Esophagus squamous epithelium (tissue), 5 donors: ENCODE measurements at places on chromosomes 7 and 10.

- DNase-seq: no peak
Measured at GRCh38 chr10:17655567-17656146, 11.7 kb downstream of the STAM start.

DNA sequence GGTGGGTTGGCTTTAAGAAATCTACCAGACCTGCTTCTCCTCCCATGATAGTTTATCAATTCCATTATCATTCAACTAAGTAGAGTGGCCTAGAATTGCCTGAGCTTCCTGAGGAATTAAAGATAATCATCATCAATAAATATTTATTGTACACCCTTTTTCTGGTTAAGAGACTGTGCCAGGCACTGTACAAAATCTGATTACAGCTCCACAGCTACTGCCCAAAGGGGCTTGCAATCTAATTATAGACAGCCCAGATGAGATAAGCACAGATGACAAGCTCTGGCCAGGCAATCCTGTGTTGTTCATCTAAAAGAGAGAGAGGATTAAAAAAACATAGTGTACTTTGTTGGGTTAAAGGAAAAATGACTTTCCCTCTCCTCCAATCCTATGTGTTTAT, 586.4 kb downstream of the GATA3 start:
- DNase-seq: no peak

DNA sequence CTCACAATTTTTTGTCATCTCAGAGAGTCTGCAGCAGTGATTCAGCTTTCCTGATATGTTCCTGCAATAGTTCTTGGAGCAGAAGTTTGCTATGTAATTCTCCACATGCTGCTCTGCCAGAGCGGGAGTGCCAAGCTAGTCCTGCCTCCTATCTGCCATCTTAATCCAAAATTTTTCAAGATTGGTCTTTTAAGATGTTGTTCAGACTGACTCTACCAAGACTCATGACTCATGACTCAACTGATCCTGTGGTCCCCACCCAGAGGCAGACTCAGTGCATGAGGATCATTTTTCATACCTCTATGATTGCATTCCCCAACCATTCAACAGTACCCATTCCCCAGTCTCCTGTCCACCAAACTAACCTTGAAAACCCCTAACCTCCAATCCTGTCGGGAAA, 470.8 kb downstream of the INHBA start:
- no peak for DNase-seq

DNA sequence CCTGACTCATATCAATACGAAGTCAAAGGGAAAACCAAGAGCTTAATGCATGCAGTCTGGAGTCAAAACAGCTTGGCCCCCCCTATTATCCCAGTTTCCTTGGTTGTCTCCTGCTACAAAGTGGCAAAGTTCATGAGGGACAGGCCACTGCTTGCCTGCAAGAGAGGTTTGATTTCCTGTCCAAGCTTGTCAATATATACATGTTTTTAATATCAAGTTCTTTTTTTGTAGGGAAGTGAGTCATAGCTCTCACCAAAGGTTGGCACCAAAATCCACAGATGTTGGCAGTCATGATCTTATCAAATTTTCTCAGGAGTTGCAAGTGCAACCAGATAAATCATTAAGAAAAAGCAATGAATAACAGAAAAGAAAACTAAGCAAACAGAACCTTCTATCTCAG, 176.8 kb downstream of the COBL start:
- no peak for DNase-seq

DNA sequence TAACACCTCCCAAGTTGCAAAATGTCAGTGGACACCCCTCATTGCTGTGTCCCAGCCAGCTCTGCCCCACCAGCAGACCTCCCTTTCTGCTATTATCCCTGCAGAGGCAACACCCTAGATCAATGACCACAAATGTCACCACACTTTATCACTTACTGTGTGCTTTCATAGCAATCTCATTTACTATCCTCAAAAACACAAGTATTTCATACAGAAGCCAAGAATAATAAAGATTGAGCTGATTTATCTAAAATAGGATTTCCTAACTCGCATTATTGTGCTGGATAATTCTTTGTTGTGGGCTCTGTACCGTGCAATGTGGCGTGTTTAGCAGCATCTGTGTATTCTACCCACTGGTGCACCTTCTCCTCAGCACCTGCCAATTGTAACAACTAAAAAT, 13.2 kb upstream of the ABCB5 start:
- no peak for DNase-seq

- no peak for DNase-seq
Measured at GRCh38 chr10:76398043-76398710, 966.8 kb downstream of the LRMDA start.

- no peak for DNase-seq
Measured at GRCh38 chr10:29239569-29240472, 49.0 kb upstream of the LYZL1 start.

- no peak for DNase-seq
Measured at GRCh38 chr7:50779427-50779826, 3.3 kb downstream of the GRB10 start.

GRCh38 chr10:89419548-89419947, 5.2 kb downstream of the IFIT5 start:
- no peak for DNase-seq

DNA sequence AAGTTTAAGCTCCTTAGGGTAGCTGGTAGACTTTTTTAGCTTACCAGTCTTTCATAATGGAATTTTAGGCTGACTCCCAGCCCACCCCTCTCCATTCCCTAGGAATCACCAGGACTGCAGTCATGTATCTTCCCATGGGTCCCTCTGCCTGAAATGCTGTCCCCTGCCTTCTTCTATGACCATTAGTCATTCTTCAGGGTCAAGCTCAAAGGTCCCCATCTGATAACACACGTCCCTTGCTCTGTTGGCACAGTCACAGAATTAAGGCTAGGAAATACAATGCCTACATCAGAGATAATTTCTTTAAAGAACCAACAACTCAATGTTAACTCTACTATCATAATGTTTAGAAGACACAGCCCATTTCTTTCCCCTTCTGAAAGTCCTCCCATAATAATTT, 140.6 kb downstream of the RAPGEF5 start:
- DNase-seq: no peak

DNA sequence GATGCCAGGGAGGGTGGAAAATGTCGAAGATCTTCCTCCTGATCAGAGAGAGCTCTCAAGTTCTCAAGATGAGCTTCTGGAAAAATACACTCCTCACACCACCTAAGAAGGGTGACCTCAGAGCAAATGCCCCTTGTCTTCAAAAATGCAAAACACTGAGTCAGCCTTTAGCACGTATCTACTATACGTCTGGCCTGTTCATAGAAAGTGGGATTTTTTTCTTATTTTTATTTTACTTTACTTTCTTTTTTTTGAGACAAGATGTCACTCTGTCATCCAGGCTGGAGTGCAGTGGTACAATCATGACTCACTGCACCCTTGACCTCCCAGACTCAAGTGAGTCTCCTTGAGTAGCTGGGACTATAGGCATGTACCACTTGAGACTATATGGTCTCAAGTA, 57.1 kb downstream of the AFAP1L2 start:
- DNase-seq: no peak

GRCh38 chr7:158127241-158127640, 460.4 kb downstream of the PTPRN2 start:
- DNase-seq: no peak

DNA sequence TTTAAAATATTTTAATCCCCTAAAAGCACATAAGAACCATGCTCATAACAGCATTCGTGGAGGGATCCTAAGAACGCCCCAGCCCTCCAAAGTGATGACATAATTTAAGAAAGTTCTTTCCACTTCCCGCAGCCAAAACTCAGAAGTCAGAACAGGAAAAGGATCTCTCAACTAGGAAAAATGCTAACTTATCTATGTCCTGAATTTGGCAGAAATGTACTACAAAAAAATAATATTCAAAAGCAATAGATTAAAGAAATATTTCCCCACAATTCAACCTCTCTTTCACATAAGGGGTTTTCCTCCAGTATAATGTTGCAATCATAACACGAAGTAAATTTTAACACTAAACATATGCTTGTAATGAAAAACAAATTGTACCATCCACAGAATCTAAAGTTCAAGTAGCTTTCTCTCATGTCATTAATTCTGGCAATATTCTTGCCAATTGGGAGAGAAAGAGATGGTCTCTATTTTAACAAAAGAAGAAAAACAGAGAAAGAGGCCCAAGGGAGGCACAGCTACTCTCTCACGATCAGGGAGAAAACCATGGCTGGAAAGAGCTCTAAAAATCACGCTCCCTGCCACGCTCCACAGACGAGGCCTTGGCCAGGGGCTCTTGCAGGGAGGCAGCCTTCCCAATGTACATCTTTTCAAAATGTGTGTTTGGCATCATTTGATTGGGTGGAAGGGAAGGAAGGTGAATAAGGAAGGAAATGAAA, 22.9 kb downstream of the ASB13 start:
- no peak for DNase-seq

DNA sequence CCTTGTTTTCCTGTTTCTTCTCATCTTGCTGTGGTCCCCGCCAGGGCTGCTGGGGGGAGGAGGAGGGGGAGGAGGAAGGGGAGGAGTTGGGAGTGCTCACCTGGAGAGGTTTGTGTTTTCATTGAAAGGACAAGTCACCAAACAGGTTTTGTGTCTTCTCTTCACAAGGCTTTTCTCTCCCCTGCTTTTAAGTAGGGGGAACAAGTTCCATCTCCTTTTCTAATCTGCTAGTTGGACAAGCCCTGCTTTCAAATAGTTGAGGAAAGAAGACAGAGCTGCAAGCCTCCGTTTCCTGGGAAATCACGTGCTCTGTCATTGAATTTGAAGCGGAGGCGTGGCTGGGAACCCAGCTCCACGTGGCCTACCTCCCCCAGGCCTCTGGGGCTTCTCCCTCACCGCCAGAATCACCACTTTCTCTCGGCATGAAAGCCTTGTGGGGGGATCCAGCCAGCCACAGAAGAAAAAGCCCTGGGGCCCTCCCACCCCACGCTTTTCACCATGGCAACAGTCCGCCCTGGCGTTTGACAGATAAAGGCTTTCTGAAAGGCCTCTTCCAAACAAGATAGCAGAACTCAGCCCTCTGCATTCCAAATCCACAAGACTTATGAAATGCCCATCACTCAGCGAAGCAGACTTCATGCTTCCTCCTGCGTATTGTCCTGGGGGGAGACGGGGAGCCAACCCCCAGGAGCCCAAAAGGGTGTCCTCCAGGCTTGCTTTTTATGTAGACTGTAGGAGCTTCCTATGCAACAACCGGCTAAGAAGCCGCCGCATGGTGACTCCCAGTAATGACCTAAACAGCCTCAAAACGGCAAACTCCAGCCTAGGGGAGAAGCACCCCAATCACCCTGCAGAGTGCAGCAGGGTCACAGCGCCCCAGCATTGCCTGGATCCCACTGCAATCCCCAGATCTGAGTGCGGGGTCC, 51.7 kb downstream of the PROSER2 start:
- no peak for DNase-seq

DNA sequence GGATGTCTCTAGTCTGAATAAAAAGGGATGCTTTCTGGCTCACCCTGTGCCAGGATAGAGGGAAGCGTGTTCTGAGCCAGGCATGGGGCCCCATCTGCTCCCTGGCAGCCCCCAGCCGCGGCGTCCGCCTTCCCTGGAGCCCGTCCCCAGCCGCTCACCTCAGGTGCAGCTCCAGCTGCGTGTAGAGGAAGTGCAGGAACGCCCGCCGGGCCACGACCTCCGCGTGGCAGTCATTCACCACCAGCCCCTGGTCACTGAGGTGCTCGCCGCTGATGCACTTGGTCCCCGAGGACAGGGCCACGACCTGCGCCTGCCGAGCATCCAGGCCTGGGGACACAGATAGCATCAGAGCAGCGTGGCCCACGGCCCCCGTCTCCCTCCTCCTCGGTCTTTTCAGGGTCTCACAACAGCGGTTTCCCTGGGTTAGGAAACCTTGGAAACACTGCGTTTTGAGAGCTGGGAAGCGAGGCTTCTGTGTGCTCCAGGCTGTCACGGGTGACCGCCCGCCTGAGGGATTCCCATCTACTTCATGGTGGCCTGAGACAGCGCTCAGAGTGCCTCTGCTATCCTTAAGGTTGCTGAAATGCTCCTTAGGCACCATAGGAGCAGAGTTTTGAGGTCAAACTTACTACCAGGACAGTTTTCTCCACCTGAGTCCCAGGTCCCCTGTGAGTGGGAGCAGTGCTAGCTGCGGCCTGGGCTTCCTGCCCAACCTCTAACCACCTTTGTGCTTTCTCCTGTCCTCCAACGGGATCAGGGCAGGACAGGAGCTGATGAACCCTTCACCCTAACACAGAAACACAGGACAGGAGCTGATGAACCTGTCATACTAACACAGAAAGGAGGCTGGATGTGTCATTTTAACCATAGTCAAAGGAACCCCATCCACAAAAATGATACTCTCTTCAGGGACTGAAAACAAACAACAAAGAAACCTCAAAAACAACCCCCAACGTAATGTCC, 186.1 kb downstream of the WDR37 start:
- no peak for DNase-seq

GRCh38 chr7:157814931-157815705, 478.3 kb downstream of the DNAJB6 start:
- no peak for DNase-seq

DNA sequence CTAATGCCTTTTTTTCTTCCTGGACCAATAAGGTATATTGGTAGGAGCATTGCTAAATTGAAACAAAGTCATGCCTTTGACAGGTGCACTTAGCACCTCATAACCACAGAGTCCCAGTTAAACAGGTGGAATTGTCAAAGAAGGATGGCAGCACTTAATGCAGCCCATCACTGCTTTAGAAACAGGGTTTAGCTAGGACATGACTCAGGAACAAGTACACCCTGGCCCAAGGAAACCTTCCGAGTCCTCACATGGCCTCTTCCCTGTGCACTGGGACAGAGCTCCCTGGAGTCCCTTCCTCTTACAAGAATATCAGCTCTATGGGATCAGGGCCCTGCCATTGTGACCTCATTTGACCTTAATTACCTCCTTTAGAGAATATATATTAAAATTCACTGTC, 382.7 kb downstream of the EXOC4 start:
- DNase-seq: no peak

- DNase-seq: no peak
Measured at GRCh38 chr10:71156436-71156835, 55.9 kb upstream of the UNC5B start.

DNA sequence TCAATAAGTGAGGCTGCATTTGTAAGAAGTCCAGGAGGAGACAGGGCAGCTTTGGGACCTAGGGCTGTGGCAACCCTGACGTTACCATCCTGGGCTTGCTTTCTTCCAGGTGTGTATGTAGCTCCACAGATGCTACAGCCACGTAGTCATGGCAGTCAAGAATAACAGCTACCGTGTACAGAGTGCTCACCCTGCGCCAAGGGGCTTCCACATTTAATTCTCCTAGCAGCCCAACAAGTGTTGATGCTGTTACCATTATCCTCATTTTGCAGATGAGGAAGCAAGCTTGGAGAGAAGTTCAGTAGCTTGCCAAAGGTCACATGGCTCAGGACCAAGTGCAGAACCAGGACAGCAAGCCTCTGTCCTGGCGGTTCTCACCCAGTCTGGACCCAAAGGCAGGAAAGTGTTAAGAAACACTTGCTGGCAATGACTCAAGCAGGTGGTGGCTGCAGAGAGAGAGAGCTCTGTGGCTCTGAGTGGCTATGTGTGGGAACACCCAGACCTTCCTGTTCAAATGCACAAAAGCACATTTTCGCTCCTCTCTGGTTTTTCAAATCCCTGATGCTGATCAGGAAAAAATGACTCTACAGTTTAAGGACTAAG, 89.8 kb downstream of the CREM start:
- no peak for DNase-seq
